GM04503 (cell line): ENCODE measurements at places on chromosomes 1 and 21.

DNA sequence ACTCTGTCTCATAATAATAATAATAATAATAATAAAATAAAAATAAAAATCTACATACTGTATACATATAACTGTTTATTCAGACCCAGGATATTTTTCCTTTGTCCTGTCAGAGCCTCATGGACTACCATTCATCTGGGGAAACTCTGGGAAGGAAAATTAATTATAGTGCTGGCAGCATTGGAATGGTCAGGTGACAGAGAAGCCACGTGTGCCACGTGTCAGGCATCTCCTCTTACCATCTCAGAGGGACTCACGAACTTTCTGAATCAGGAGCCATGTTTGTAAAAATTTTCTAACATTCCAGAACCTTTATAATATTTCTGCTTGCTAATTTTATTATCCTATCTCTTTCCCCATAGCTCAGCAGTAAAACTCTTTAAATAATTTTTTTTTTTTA, 97.8 kb upstream of the HNRNPU start:
- DNase-seq, result no peak

GRCh38 chr1:73783352-73783751, 414.6 kb downstream of the LRRIQ3 start:
- no peak for DNase-seq

DNA sequence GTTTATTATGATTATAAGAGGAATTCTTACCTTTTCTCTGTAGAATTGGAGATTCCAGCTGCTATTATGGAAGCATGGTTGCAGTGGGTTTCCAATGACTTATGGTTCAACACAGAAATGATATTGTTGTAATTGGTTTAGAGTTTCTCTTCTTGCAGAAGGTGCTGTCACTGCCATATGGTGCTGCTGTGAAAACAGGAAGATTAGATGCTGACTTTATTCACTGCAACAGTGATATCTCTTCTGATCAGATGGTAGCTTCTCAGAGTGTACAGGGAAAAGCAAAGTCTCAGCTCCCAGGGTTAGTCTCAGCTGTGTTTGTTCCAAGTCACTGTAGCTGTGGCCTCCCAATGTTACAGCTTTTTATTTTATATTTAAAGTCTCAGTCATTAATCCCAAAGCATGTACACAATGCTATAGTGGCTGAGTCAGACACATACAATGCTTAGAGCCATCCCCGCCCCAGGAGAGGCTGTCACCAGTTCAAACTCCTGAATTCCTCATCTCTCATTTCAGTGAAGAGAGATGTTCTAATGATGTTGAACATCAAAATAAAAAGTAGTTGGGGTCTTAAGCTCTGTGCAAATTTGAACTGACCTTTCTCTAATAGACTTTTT, 42.7 kb upstream of the RGS2 start:
- no peak for DNase-seq

- no peak for DNase-seq
Observed at GRCh38 chr1:200917291-200917817, 22.7 kb downstream of the INAVA start.

DNA sequence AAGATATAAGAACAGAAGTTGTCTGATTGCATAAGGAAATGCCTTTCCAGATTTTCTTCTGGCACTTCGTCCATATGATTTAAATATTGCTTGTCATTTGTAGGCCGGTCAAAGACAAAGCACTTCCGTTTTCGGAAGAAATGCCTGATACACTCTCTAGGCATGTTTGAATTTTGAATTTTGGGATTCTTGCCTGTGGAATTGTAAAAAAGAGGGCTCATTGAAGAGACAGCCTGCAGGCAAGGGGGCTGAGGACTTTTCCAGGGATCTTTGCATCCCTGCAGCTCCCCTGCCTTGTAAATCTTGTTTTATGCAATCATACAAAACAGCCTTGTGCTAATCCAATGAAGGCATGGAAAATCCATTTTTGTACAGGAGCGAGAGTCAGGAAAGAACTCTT, 7.4 kb downstream of the GBP4 start:
- no peak for DNase-seq
